T follicular helper cell (primary cell): ENCODE measurements at places on chromosomes 16 and 17.

GRCh38 chr17:81194225-81194760 is 28.3 kb upstream of the AATK start:
- no peak for DNase-seq

DNA sequence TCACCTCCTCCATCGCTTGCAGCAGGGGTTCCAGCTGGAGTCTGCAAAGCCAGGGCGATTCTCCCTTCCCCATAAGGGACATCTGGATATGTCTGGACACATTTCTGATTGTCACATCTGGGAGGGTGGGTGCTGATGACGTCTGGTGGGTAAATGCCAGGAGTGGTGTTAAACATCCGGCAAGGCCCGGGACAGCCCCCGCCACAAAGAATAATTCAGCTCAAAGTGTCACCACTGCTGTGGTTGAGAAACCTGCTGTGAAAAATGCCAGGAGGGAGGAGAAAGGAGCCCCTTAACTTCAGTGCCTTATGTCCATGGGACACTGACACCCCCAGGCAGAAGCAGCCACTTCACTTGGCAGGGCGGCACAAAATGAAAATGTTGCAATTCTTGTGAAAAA is 179.4 kb upstream of the SDK2 start:
- DNase-seq: no peak

- no peak for DNase-seq
Observed at GRCh38 chr17:9074131-9074530, 52.8 kb downstream of the NTN1 start.

GRCh38 chr16:52114379-52114778 is 432.6 kb downstream of the TOX3 start:
- no peak for DNase-seq

- DNase-seq: no peak
Observed at GRCh38 chr17:44556832-44557606, at the start of gene FZD2. Gene FZD2 (plus strand): TSS chr17:44557484. CDS start chr17:44557689, 205 bp downstream.

- no peak for DNase-seq
Observed at GRCh38 chr16:81650982-81651562, 128.0 kb upstream of the PLCG2 start.

GRCh38 chr16:88415713-88416323 is 33.1 kb downstream of the ZNF469 start:
- no peak for DNase-seq
